ENCODE measurements at places on chromosomes 11 and 22.

GRCh38 chr22:40721266-40721665 lies 42.0 kb downstream of the MCHR1 start:
- peak; percentile 56 for DNase-seq

GRCh38 chr11:83023410-83023809 lies 48.3 kb downstream of the RAB30 start:
- DNase-seq, result no peak

DNA sequence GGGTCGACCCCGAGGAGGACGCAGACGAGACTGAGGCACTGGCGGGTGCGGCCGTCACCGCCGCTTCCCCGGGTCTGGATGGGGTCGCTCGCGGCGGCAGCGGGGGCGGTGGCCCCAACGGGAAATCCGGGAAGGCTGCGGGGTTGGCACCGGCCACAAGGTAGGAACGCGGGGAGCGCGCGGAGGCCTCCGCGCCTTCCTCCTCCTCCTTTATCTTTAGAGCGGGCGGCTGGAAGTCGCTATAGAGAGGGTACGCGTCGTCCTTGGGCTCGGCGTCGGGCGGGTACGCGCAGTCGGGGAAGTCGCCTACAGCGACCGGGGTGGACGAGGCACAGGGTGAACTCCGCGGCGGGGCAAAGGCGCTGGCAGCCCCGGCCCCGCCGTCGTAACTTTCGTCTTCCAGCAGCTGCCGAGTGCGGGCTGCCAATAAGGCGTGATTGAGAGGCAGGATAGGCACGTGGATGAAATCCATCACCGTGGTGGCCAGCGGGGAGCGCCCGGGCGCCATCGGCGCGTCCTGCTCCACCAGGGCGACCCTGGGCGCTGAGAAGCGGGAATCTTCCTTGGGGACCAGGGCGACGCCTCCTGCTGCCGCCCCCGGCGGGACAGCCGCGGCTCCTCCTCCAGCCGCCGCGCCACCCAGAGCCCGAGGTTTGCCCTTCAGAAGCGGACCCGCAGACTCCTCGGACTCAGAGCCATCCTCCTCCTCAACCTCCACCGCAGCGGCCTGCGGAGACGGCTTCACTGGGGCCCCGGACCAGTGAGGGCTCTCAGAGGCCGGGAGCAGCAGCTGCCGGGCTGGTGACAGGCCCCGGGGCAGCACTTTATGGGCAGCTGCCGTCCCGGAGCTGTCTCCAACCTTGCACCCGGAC lies 1.7 kb downstream of the PGR start:
- DNase-seq, result no peak

DNA sequence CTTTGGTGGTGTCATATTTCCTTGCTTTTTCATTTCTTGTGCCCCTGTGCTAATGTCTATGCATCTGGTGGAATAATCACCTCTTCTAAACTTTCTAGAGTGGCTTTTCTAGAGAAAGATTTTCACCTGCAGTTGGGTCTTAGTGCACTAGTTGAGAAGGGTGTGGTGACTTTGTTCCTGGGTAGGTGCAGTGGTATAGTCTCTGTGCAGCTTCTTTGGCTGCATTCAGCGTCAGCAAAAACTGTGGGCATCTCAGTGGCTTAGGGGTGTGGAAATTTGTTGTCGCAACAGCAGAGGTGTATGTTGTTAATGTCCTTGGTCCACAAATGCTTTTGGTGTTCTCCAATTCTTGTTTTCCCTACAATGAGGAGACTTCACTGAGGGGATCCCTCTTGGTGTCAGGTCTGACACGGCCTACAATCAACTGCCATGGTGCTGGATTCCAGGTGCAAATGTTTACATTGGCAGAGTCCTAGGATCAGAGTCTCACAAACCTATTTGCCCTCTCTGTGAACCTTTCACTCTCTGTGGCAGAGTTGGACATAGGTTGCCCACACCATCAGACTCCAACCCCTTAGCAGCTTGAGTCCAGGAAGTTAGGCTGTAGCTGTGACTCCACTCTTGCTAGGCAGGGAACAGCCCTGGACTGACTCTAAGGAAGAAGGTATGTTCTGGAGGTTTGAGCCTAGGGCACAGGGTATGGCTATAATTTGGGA lies 48.8 kb downstream of the GDPD4 start:
- DNase-seq, result no peak

- no peak for DNase-seq
These were observed 213.6 kb downstream of the DYNC2H1 start for GRCh38 chr11:103322821-103323220.

- DNase-seq, result no peak
These were observed 73.0 kb upstream of the ADSL start for GRCh38 chr22:40273319-40273718.

All from bone marrow (tissue), 2 donors.